ENCODE measurements at places on chromosomes 4 and X.

DNA sequence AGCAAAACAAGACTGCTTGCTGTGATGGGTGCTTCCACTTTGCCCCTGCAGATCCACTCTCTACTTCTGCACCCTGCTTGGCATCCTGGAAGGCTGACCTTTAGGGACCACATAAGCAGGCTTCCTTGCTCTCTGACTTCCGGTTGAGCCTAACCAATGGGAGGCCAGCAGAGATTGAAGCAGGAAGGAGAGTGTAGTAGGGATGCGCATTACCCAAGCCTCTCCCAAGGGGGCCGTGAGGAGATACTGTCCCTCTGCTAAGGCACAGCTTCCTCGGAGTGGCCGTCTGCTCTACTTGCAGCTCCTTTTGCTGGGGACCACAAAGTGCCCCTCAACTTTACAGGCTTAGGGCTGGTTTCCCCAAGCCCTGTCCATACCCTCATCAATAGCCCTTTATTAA, 624.3 kb upstream of the TENM3 start:
- no peak for DNase-seq

DNA sequence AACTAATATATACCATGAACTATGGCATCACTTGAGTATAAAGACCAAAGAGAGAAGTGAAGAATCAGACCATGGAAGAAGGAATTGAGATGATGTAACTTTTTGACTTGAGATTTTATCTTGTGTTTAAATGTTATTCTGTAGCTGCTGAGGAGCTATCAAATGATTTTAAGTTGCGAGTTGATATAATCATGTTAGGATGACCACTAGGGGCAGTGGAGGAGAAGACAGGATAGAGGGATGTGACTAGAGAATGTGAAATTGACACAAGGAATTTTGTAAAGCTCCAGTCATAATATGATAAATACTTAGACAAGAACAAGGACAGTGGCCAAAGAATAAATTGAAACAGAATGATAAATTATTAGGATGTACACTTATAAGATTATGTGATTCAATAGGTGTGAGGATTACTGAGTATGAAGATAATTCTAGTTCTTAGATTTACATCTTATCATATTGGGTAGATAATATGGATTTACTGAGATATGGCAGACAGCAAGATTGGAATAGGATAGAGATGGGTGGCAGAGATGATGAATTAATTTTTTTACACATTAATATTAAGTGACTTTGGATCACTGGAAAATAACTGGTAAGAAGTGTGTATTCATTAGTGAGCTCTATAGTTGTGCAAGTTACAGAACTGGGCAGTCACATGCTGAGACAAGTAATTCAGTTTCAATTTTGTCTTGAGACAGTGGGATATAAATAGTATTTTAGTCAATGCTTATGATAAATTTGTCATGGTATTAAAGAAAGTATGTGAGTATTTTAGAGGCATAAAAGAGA, 816.0 kb upstream of the PCDH10 start:
- DNase-seq, result no peak

GRCh38 chr4:76755756-76756155, 142.2 kb downstream of the SOWAHB start:
- DNase-seq, result no peak

DNA sequence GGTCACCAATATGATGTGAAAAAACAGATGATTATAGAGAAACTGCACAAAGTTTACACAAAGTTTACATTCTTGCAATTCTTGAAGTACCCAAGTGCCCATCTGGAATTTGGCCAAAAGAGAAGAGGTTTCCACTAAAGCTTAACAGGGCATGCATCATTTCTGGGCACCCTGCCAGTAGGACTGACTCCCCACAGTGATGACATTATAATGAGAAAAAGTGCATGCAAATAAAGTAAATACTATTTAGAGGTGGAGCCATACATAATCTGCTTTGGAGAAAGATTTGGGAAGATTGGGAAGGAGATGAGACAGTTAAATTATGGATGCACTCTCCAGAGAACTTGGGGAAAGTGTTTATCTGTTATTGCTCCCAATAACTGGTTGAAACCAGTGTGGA, 93.7 kb upstream of the TRPC3 start:
- no peak for DNase-seq

Data from GM12864 (cell line).